ENCODE measurements at places on chromosomes 13 and 19.

DNA sequence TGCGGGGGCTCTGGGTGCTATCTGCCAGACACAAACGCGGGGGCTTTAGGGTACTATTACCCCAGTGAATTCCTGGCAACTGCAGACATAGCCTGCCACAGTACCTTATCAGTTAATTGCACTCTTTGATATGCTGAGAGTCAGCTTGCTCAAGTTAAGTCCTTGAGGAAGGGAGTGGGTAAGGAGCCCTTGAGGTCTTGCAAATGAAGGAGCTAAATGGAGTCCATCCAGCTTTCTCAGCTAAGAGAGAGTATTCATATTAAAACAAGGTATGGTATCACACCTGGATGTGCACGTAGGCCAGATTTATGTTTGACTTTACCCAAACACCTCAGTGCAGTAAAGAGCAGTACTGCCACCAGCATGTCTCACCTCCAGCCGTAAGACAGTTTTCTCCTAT lies 11.5 kb upstream of the ZNF606 start:
- no peak for DNase-seq

- DNase-seq: no peak
Measured at GRCh38 chr19:51127755-51128154, 3.0 kb downstream of the SIGLEC9 start.

DNA sequence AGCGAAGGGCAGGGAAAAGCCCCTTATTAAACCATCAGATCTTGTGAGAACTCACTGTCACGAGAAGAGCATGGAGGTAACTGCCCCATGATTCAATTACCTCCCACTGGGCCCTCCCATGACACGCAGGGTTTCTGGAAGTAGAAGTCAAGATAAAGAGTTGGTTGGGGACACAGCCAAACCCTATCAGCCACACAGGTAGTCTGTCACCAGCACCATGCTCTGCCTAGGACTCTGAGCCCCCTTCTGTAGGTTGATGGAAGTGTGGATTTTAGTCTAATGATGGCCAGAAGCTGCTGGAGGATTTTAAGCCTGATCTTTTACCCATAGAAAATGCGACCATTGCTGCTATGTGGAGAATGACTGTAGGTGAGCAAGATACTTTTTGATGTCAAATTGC lies 60.8 kb downstream of the ARHGEF7 start:
- DNase-seq: no peak

DNA sequence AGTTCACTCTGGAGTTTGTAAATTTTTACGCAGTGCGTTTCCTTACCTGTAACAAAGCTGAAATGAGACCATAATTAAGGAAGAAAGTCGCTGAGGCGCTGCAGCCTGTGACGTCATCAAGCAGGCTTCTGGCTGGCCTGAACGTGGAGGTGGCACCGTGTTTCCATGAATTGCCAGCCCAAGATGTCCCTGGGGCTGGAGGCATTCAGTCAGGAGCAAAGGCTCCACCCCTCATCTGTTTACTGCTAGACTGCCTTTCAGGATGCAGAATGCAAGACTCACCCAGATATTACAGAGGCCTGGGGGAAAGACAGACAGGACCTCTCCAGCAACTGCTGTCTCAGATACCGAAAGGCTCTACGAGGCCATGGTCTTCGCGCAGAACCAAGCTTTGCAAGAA lies 424.6 kb downstream of the TSHZ3 start:
- DNase-seq: no peak

- no peak for DNase-seq
Measured at GRCh38 chr19:19191768-19192077, 229 bp downstream of the BORCS8 start.

GRCh38 chr19:54606230-54606629 lies 12.8 kb downstream of the LILRA1 start:
- DNase-seq: no peak

GRCh38 chr19:55526216-55527196 lies 10.4 kb downstream of the SBK2 start:
- peak; percentile 35 for DNase-seq

DNA sequence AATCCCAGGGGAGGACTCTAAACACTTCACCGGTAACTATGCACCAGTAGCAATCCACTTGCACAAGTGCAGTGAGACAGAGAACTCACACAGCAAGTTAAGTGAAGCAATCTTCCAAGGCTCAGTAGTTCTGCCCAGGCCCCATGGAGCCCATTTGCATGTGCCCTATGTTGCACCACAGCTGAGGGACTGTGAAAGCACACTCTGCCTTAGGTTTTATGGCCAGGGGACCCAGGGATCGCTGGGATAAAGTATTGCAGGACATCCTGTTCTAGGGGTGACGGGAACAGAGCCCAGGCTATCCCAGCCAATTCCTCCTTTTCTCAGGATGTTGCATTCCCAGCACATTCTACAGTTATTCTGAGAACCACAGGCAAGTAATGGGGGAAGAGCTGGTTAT lies 6.0 kb upstream of the AMER2 start:
- DNase-seq: no peak

DNA sequence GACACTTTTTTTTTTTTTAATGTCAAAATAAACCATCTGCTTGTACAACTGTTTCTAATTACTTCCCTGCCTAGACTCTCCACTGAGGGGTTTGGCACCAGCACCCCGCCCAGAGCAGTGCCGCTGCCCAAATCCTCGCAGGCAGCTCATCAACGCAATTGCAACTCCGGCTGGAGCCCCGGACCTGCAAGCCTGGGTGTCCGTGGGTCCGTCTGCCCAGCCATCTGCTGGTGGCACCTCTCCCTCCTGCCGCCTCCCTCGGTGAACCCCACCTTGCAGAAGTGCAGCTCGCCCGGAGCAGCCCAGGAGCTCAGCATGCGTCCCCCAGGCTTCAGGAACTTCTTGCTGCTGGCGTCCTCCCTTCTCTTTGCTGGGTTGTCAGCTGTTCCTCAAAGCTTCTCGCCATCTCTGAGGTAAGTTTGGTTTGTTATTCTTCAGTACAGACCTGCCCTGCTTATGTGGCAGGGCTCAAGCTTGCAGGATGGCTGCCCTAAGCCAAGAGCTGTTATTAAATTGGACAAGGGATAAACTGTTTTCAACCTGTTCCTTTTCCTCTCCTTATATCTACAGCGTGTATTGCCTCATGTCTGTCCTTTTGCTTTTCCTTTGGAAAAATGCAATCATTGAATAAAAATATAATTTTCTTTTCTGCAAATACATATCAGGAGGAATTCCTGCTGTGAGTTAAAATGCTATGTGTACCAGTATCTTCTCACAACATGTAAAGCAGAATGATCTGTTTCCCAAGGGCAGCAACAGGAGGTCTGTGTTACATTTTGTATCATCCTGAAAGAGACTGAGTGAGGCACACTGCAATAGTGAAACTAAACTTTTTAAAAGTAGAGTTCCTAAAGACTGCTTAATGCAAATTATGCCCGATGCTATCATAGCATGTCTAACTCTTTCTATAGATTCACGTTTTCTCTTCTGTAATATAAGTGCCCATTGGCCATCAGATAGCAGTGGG lies at the start of gene ITGBL1:
Gene ITGBL1, plus strand, starts transcription at position 157 of the 967 bp plus-strand sequence. Its CDS starts 159 bp downstream, at position 316.
- peak; percentile 42 for DNase-seq

DNA sequence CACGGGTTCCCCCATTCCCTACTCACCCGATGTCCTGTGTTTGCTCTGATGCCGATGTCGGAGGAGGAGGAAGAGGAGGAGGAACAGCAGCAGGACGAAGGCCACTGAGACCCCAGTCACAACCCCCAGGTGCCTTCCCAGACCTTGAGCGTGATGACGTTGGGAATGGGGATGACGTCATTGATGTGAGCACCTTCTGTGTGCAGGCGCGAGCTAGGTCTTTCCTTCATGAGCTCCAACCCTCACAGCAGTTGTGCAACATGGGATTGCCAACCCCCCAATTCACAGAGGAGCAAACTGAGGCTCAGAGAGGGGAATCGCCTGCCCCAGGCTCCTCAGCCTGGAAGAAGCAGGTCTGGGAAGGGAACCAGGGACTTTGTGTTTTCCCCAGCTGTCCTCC lies 4.2 kb downstream of the LILRB5 start:
- no peak for DNase-seq

DNA sequence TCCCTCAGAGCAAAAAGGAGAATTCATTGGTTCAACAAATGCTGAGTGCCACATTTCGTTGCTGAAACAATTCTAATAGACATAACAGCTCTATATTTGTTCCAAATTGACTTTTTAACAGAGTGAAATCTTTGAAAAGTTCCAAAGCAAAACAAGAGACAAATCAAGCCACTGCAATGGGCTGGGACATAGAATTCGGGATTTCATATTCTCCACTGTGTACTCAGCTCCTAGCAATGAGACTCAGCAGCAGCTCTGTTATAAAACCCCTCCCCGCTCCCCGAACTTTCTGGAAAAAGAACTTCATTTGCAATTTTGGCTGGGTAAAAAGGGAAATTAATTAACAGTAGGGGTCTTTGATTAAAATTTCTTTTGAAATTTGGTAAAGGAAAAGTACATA lies 11.3 kb downstream of the RFX2 start:
- no peak for DNase-seq

- no peak for DNase-seq
Measured at GRCh38 chr19:33150852-33151518, 19.1 kb downstream of the WDR88 start.

- no peak for DNase-seq
Measured at GRCh38 chr19:10333758-10334587, 644 bp upstream of the RAVER1 start.

- no peak for DNase-seq
Measured at GRCh38 chr19:23823952-23824389, 65.3 kb upstream of the ZNF681 start.

- no peak for DNase-seq
Measured at GRCh38 chr13:43783820-43784219, 3.0 kb downstream of the ENOX1 start.

- DNase-seq: no peak
Measured at GRCh38 chr19:14821937-14822336, 13.0 kb downstream of the OR7A5 start.

DNA sequence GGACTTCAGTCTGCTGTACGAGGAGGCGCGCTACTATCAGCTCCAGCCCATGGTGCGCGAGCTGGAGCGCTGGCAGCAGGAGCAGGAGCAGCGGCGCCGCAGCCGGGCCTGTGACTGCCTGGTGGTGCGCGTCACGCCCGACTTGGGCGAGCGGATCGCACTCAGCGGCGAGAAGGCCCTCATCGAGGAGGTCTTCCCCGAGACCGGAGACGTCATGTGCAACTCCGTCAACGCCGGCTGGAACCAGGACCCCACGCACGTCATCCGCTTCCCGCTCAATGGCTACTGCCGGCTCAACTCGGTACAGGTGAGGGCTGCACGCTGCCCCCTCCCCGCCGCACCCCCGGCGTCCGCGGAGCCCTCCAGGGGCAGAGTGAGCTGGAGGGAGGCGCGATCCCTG lies 14.6 kb downstream of the KCTD15 start:
- DNase-seq: no peak

- no peak for DNase-seq
Measured at GRCh38 chr19:33279430-33280350, 22.6 kb downstream of the CEBPA start.

GRCh38 chr13:42119875-42120274 lies 71.4 kb downstream of the DGKH start:
- no peak for DNase-seq

GRCh38 chr13:30934803-30935202 lies 2.3 kb downstream of the TEX26 start:
- no peak for DNase-seq

DNA sequence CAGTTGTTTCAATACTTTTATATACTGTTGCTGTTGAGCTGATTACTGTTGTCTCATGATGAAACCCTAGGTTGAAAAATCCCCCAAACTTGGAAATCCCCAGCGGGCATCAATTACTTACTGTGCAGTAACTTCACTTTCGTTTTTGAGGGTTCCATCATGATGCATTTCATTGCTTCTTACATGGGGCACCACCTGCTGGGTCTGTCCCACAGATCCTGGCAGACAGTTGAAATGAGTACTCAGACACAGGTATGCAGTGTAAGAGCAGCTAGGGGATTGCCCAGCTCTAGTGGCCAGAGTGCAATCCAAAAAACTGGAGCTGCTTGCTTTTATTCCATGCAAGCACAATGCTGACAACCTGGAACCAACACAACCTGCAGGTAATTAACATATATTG lies 132.5 kb upstream of the ZNF91 start:
- DNase-seq: no peak

- DNase-seq: no peak
Measured at GRCh38 chr13:110944121-110944967, 29.5 kb upstream of the ANKRD10 start.

DNA sequence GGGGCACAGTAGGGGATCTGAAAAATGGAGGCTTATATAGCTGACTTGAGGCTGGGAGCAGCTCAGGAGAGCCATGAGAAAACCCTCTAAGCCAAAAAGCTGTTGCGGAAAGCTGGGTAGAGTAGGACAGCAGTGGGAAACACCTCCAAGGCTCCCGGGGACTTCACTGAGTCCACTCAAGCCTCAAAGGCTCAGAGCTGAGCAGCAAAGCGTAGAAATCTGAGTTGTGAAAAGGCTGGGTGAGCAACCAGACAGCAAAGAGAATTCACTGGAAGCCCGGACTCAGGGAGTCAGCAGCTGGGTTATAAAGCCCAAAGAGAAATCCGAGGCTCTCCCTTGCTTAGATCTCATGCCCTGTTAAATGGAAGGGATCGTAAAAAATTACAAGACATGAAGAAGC lies 905.0 kb downstream of the EFNB2 start:
- DNase-seq: no peak

DNA sequence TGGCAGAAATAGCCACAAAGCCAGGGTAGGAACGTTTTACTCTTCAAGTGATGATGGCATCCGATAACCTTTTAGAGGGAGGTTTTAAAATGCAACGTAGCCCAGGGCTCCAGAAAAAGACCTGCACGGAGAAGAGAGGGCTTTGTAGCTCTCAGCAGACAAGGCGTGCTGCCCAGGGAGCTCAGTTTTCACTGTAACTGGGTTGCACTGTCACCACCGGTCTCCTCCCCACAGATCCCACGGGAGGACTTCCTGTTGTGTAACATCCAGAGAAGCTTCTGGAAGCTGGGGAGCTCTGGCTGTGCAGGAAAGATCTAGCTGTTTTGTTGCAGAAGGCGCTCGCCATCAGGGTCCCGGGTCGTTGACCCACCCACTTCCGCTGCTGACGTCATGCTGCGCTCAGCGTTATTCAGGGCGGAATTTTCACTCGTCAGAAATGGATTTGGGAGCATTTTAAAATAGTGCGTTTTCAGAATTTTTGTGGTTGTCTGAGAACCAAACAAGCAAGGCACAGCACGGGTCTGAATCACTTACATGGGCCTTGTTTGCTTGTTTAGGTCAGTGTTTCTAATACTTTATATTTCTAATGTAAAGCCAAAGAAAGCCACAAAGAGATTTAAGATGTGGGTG lies 50.8 kb downstream of the ATP11A start:
- DNase-seq: no peak

DNA sequence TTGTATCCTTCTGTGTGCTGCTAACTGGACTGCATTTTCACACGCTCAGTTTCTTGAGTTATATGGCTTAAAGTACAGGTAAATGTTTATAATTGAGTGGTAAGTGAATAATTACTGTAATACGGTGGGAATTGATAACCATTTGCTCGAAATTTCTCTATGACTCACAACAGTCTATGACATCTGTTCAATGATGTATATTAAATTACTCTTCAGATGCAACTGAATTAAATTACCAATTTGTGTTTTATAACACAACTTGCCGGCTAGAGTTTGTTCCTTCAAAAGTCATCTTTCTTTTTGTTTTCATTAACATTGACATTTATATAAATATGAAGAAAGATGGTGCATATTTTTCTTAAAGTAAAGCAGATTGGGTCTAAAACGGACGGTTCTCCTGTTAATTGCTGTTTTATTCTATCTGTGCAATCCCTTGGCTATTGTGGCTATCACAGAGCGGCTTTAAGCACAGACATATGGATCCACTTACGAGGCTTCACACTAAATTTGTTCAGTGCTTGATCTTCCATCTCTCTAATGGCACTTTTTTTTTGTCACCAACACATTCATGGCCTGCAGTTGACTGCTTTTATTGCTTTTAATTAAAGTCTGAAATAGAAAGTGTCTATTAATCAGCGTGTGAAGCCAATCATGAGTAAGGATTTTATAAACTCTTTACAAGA lies 1291.6 kb upstream of the SLC10A2 start:
- DNase-seq: no peak
